ENCODE measurements at places on chromosomes 13 and 19.

- DNase-seq: peak; percentile 90
Measured at GRCh38 chr19:48568345-48568886, 16.4 kb downstream of the SULT2B1 start.

DNA sequence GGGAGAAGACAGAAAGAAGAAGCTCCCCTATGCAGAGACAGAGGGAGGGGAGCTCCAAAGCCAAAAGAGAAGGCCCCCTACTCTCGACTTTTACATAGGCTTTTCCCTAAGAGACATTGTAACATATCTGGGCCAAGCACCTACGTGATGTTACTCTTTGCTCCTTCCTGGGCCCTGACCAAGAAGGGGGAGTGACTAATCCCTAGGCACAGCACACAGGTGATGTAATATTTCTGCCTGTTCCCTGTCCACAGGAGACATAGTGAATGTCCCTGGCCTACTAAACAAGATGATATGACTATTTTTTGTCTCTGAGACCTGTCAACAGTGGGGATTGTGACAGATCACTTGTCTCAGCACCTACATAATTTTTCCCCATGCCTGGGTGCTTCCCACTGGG lies 15.9 kb upstream of the ZNF254 start:
- DNase-seq: no peak

DNA sequence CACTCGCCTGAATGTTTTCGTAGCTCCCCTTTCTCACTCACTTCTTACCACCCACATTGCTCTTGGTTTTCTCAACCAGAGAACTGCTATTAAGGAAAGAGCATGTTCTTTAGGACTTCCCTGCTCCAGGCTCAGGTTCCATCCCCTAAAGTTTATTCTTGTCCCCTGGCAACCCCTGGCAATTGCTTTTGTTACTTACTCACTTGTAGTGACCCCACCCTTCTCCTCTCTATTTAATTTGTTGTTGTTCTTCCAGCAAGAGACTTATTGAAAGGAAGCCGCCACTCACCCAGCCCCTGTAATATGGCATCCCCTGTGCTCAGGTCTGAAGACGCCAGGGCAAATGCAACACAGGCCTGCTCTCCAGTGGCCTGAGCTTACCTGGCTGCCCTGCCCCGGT lies 233.7 kb upstream of the SOX21 start:
- DNase-seq: no peak

DNA sequence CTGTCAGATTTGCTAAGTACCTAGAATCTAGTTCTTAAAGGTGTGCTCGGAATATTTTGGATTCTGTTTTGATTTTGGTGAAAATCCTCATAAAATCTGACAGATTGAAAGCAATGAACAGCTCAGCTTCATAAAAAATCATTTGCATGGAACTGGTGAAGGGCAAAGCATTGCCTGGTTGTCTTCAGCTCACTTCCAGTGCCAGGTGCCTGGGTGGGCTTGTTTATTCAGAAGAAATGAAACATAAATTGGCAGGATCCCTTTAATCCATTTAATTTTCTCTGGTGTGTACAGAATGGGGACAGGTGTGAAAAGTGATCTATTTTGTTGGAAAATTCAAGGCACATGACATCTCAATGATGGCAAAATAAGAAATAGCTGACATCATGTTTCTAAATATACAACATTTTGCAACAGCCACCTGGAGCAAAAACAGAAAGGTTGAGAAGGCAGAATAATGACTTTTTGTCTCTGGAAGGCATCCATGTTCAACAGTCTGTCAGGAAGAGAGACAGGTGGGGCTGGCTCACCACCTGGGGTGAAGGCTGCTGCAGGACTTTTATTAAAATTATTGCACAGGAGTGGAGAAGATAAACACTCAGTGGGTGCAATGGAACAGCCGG lies 52.2 kb downstream of the RFC3 start:
- no peak for DNase-seq

DNA sequence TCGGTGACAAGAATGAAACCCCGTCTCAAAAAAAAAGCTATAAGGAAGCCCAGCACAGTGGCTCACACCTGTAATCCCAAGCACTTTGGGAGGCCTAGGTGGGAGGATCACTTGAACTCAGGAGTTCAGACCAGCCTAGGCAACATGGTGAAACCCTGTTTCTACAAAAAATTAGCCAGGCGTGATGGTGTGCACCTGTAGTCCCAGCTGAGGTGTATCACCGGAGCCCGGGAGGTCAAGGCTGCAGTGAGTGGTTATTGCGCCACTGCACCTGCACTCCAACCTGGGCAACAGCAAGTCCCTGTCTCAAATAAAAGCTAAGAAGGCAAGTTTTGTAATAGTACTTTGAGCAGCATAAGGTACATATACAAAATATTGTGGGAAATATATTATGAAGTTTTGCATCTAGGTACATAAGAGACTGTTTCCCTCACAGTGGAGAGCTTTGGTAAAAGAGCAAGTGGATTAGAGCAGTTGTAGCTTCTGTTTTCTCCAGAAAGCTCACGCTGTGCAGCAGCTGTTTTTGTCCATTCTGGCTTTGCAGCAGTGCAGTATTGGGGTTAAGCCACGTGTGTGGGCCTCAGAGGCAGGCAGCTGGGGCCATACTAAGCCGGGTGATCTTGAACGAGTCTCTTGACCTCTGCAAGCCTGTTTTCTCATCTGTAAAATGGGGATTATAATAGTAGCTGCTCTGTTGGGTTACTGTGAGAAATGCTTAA lies 35.4 kb downstream of the ARHGAP35 start:
- no peak for DNase-seq

GRCh38 chr19:19661675-19662251 lies 1.7 kb downstream of the ATP13A1 start:
- no peak for DNase-seq

- no peak for DNase-seq
Measured at GRCh38 chr19:17473041-17473440, 2.7 kb downstream of the SLC27A1 start.

DNA sequence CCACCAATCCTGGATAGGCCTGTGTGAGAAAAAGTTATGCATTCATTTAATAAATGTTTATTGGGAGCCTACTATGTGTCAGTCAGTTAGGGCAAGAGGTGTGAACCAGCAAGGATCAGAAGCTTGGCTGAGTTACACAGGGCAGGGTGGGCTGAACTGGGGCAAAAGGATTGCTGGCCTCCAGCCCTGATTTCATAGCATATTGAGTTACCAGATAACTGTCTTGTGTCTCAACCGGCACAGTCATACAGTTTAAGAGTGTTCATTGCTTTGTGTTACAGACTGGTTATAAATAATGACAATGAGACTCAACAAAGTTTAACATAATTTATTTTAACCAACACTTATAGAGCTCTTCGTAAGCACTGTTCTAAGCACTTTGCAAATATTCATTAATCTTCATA lies 253.8 kb downstream of the DLEU7 start:
- DNase-seq: peak; percentile 57

DNA sequence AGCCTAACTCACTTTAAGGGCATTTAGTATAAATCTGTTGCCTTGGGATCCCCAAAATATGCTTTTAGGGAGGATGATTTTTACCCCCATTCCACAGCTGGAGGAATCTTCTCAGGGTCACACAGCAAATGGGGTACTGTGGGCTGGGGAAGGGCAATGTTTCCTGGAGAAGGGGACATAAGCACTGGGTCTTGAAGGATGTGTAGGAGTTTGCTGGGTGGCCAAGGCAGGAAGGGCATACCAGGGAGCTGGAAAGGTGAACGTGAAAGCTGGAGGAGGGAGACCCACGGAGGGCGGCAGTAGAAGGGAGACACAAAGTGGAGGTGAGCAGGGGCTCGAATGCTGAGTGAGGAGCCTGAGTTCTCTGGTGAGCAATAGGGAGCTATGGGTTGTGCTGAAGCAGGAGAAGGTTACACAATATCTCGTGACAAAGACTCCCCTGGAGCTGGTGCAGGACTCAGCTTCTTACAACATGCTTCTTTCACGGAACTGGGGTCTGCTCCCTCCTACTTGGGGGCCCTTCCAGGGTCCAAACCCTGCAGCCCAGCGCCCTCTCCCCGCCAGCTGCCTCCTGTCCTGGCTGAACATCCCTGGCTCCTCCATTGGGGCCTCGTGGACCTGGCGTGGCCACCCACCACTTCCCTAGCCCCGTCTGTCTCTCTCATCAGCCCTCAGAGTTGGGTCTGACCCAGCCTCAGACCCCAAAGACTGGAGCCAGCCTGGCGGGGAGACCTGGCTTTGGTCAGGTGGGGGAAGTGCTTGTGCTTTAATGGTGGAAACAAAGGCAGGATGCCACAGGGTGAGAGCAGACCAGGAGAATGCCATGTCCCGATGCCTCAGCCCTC lies 11.1 kb downstream of the CILP2 start:
- DNase-seq: no peak

- no peak for DNase-seq
Measured at GRCh38 chr13:48526286-48526685, 6.6 kb downstream of the RCBTB2 start.

GRCh38 chr13:30196025-30196424 lies 111.3 kb downstream of the KATNAL1 start:
- no peak for DNase-seq

- DNase-seq: no peak
Measured at GRCh38 chr19:900302-901111, 7.2 kb downstream of the RNU6-9 start.

GRCh38 chr19:46406976-46407375 lies 6.4 kb downstream of the CCDC8 start:
- no peak for DNase-seq

- peak; percentile 76 for DNase-seq
Measured at GRCh38 chr19:51607920-51608562, 22.2 kb downstream of the SIGLEC5 start.

DNA sequence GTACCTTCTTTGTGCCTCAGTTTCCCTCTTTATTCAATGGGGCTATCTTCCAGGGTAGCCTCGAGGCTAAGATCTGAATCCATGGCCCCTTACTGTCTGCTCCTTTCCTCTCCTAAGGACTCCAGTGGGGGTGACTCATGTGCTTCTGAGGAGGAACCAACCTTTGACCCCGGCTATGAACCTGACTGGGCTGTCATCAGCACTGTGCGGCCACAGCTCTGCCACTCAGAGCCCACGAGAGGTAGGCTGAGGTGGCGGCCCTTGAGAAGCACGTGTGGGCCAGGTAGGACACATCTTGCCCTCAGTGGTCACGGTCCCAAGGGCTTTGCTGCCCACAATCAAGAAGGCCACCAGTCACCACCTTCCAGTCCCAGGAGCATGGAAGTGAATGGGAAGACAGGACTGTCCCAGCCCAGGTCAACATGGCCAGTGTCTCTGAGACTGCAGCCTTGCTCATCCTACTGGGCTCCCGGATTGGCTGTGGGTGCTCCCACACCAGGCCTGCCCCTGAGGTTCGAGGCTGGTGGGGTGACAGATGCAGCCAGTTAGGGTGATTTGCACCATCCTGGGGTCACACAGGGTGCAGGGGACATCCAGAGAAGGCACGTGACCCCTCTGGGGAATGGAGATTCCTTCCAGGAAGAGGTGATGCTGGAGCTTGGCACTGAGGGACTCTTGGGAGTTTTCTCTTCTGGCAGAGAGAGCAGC lies 2.8 kb downstream of the TBC1D17 start:
- no peak for DNase-seq

DNA sequence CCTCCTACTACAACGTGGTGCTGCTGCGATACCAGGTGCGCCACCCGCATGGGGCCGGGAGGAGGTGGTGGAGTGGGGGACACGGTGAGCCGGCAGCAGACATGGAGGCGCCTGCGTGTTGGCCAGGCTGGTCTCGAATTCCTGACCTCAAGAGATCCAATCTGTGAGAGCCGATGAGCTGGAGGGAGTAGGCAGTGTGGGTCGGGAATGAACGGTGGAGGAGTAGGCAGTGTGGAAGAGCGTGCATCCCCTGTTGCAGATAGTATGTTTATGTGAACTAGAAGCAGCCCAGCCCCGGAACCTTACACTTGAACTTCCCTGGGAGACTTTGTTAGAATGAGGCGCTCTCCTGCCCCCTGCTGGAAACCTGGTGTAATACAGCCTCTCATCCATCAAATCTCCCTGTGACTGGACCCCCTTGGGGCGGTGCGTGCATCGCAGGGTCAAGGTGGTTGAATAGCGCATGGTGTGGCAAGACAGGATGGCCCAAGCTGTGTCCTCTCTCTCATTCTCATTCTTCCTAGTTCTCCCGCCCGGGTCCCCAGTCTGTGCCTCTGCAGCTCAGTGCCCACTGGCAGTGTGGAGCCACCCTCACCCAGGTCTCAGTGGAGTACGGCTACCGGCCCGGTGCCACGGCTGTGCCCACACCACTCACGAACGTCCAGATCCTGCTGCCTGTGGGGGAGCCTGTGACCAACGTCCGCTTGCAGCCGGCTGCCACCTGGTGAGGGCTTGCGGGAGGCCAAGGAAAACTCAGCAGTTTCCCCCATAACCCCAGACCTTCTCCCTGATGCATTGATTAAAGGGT lies 10.5 kb upstream of the B3GNT3 start:
- DNase-seq: peak; percentile 65

DNA sequence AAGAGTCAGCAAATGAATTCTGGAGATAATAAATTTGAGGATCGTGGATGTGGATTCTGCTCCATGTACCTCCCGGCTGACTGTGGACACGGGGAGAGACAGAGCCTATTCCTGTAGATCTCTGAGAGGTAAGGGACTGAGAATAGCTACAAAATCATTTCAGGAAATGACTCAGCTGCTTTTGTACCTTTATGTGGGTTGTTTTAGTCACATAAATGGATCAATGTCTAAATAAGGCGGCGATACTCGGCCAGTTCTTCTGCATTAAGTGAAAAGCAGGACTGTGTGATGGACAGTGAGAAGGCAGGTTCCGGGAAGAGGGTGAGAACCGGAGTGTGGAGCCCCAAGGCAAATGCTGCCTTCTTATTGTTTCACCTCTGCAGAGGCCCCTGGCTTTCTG lies 128.1 kb downstream of the EFNB2 start:
- DNase-seq: no peak

GRCh38 chr13:48097793-48098192 lies 2.9 kb upstream of the MED4 start:
- no peak for DNase-seq

- DNase-seq: no peak
Measured at GRCh38 chr13:20682061-20682460, 21.4 kb upstream of the IL17D start.

DNA sequence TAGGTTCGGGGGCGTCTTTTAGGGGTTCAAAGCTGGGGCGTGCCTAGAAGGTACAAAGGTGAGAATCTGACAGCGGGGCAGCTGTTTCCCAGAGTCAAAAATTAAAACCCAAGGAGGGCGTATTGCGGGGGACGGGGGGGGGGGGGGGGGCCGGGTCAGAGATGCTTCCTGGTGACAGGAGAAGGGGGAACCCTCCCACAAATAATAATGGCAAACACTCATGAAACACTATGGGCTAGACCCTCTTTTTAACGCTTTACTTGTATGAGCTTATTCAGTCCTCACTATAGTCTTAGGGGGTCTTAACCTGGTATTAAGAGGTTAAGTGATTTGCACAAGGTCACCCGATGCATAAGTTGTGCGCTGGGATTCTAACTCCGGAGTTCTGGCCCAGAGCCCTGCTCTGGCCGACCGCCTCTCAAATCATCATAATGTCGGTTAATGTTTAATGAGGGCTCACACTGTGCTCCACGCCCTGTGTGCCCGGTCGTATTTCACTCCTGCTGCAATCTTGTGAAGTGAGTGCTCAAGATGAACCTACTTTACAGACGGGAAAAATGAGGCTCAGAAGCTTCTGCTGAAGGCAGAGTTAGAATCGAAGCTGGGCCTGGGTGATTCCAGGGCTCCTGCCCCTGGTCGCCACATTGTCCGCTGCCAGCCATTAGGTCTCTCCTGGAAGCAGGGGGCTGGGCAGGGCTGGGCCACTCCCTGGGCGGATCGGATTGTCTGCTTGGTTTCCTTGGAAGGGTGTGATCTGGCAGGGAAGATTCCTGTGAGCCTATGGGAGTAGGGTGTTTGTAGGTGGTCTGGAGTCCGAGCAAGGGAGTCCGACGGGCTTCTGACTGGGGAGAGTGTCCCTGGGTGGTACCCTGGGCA lies 964 bp downstream of the PAK4 start:
- peak; percentile 89 for DNase-seq
